Muscle of leg (tissue), 16 donors: ENCODE measurements at places on chromosomes 2 and 18. TPM values are rescaled to one million over a fixed set of nuclear protein-coding genes. Genes with fewer than 3 reads are reported as not detected.
A peak's percentile ranks its signal among the peaks of the same experiment; 100 is the strongest.

Gene ABCG8
- polyA plus RNA-seq: 1.3 TPM

- DNase-seq: no peak
These were observed 21.6 kb upstream of the RPRD1A start for GRCh38 chr18:36089001-36089400.

GRCh38 chr2:141311430-141311829 lies 819.4 kb downstream of the LRP1B start:
- DNase-seq: no peak

DNA sequence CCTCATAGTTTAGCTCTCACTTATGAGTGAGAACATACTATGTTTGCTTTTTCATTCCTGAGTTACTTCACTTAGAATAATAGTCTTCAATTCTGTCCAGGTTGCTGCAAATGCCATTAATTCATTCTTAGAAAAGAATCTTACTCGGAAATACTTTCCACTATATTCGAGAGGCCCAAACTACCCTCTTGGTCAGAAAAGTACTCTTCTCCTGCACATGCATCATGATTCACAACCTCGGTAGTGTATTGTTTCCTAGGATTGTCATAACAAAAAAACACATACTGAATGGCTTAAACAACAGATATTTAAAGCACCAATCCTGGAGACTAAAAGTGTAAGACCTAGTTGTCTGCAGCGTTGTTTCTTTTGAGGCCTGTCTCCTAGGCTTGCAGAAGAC lies 364.0 kb upstream of the SLC14A2 start:
- peak; percentile 17 for DNase-seq

GRCh38 chr2:126754240-126755004 lies 98.5 kb downstream of the GYPC start:
- no peak for DNase-seq

Gene TEX44
- not detected for polyA plus RNA-seq

Gene MTHFD2
- 32.0 TPM for polyA plus RNA-seq

- peak; percentile 58 for DNase-seq
These were observed 41.9 kb upstream of the SCN9A start for GRCh38 chr2:166417669-166418068.

DNA sequence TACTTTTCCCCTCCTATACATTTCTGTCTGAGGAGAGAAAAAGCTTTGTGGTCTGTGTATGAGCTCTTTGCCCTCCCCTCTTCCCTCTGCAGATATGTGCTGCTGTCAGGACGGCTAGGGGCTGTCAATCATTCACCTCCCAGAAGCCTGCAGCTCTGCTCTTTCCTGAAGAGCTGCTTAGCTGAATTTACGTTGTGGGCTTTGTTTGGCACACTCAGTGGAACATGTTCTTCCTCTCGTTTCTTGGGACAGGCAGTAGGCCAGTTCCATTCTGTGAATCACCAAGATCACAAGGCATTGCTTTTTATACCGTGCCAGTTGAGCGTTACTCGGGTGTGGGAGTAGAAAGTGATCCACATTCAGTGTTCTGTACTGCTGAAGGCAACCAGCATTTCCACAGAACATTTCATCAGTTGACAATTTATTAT lies 136.7 kb downstream of the LAMA3 start:
- DNase-seq: peak; percentile 89

Gene EVA1A
- polyA plus RNA-seq: 5.3 TPM

- DNase-seq: no peak
These were observed 260.6 kb upstream of the CCDC68 start for GRCh38 chr18:55219823-55220222.

GRCh38 chr18:51988277-51988676 lies 351.7 kb upstream of the DCC start:
- no peak for DNase-seq

Gene ASB18
- 3.6 TPM for polyA plus RNA-seq

DNA sequence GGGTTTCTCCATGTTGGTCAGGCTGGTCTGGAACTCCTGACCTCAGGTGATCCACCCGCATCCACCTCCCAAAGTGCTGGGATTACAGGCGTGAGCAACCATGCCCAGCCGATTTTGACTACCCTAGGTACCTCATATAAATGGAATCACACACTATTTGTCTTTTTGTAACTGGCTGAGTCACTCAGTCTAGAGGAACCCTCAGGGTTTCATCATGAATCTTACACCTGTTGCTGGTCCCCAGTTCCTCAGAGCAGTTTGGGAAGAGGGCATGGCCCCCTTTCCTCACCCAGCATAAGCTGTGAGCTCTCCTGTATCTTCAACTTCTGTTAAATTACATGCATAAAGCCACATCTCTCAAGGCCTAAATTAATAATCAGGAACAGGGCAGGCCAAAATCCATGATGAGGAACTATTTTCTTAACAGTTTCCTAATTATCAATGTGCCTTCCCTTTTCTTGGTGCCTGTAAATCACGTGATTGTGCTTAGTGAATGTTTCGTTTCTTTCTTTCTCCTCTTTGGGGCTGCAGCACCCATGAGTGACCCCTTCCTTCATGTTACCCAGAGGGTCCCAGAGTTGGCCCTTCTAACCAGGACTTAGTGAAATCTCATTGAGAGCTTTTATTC lies 20.9 kb downstream of the DYSF start:
- DNase-seq: no peak

DNA sequence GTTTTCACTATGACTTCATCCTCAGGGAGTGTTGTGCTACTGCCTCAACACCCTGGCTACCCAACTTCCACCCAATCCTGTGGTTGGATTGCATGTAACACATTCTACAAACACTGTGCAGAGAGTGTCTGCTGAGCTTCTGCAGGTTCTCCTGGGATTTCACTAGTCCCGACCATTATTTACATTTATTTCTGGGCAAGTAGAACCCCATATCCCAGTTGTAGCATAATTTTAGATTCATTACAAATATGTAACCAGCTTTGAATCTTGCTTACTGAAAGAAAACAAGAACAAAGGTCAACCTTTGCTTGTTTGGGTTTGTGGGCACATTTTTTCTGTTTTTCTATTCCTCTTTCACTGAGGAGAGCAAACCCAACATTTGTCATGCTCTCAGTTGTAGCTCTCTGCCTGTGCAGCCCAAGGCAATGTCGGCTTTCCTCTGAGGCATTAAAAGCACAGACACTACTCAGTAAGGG lies 2036.1 kb upstream of the LRRTM1 start:
- no peak for DNase-seq

GRCh38 chr2:199705538-199705937 lies 145.5 kb downstream of the FTCDNL1 start:
- no peak for DNase-seq

Gene GAL3ST2
- not detected for polyA plus RNA-seq

DNA sequence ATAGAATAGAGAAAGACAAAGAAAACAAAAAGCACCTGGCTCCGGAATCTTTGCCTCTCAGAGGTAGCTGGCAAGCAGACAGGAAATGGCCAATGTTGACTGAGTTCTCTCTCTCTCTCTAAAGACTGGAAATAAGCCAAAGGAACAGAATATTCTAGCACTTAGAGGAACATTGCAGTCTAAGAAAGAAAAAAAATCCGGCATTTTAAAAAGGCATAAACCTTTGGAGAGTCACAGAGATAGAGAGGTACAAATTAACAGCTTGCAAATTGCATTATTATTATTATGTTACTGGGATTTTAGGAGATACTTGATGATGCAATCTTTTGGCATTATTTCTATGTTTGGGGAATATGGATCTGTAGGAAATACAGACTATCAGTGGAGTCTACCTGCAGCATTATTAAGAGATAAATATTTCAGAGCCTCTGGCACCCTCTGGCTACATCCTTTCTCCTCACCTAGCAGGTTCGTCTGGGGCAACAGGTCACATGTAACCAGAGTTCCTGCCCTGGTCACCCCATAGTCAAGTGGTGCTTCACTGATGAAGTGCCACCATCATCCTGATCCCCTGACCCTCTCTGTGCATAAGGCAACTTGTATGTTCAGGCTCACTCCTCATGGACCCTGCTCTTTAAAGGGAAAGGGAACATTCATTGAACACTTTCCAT lies 318.9 kb upstream of the ACVR2A start:
- DNase-seq: no peak

GRCh38 chr18:13657974-13658373 lies 68.4 kb downstream of the FAM210A start:
- no peak for DNase-seq

Gene RAX
- polyA plus RNA-seq: 0.13 TPM

Gene RND3
- 44.6 TPM for polyA plus RNA-seq

Gene LTBP1
- polyA plus RNA-seq: 44.7 TPM

DNA sequence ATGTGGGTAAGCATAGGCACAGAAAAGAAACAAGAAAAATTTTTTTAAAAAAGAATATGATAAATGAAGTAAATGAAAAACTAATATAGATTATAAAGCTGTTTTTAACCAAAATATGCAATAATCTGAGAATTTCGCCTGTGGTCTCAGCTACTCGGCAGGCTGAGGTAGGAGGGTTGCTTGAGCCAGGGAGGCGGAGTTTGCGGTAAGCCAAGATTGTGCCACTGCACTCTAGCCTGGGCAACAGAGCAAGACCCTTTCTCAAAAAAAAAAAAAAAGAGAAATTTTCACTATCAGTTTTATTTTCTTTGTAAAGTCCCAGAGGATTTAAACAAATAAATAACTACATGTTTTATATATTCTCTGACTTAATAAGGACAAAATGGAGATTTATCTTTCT lies 47.3 kb downstream of the DHX57 start:
- DNase-seq: no peak

GRCh38 chr2:64207573-64207972 lies 63.4 kb upstream of the PELI1 start:
- no peak for DNase-seq

DNA sequence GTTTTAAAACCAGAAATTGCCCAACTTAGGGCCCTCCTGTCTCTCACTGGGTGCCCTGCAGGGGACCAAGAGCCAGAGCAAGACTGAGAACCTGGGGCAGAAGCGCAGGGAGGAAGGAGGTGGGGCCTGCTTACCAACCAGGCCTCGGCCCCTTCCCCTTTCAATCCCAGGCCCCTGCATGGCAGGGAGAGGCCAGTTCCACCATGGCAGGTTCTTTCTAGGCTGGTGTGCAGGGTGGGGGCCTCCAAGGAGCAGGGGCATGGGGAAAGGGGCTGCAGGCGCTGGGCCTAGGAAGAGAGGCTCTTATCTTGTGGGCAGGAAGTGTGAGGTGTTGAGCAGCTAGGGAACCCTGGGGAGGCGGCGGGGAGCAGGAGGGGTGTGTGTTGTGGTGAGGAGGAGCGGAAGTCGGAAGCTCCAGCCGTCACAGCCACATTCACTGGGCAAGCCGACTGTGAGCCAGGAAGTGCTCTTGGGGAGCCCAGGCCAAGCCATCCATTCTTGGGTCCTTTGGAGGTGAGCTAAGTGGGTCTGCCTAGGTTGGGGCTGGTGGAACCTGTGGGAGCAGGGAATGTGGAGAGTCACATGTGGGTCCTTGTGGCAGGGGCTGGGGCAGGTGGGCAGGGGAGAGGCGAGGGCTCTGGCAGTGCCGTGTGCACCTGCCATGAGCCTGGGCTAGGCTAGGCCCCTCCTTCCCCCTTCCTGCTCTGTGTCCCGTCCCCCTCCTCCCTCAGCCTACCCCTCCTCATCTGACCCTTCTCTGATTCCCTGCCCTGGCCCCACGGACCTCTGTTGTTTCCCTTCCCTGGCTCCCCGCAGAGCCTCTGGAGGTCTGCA lies at the start of gene PSD4:
PSD4 (plus strand) TSS at position 430 of the 834 bp plus-strand sequence. CDS start 8,486 bp downstream, outside the sequence.
- peak; percentile 40 for DNase-seq

Gene CHRND
- 138 TPM for polyA plus RNA-seq

Gene UGT1A9
- polyA plus RNA-seq: not detected

Gene CAVIN2
- polyA plus RNA-seq: 40.3 TPM

Gene CTLA4
- polyA plus RNA-seq: 0.14 TPM

- no peak for DNase-seq
These were observed 294.8 kb downstream of the ZEB2 start for GRCh38 chr2:144225076-144225475.
